ENCODE measurements at places on chromosomes 6 and 20. TPM values are rescaled to one million over a fixed set of nuclear protein-coding genes. Genes with fewer than 3 reads are reported as not detected.

Gene CDKN1A
- total RNA-seq, result 11.6 TPM

DNA sequence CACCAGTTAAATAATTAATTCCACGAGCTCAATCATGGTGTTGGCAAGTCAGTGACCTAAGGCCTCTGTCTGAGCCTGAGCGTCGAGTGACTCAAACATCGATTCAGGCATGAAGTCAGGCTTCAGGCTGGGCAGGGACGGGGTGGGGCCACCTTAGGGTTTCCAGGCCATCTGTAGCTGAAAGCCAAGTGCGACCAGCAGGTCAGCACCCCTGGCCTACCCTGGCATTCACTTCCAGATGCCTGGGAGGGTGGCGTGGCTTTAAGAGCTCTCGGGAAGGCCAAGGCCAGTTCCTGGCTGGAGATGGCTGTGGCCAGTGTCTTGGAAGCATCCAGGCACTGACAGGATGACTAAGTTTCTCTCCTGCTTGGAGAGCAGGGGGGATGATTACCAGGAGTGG lies 113.4 kb downstream of the DACT2 start:
- no peaks in the 10 kb centered on the region for H3K36me3 ChIP-seq
- peaks cover 31% of the 10 kb centered on the region for H3K4me1 ChIP-seq
- H3K27me3 ChIP-seq, result no peaks in the 10 kb centered on the region
- H3K27ac ChIP-seq, result no peak overlapping the region

DNA sequence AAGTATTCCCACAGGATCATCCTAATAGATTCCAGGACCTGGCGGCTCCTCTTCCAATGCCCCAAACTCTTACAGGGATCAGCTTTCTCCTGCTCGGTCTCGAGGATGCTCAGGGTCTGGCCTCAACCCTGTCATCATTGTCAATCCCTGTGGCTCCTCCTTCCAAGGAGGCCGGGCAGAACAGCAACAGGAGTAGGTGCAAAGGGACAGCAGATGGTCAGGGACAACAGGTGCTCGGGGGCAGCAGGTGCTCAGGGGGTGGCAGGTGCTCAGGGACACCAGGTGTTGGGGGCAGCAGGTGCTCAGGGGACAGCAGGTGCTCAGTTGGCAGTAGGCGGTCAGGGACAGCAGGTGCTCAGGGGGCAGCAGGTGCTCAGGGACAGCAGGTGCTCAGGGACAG lies 84.8 kb downstream of the TTLL2 start:
- H3K36me3 ChIP-seq, result no peaks in the 10 kb centered on the region
- DNase-seq, result no peak
- no peak overlapping the region for H3K27ac ChIP-seq
- H3K27me3 ChIP-seq, result no peaks in the 10 kb centered on the region

DNA sequence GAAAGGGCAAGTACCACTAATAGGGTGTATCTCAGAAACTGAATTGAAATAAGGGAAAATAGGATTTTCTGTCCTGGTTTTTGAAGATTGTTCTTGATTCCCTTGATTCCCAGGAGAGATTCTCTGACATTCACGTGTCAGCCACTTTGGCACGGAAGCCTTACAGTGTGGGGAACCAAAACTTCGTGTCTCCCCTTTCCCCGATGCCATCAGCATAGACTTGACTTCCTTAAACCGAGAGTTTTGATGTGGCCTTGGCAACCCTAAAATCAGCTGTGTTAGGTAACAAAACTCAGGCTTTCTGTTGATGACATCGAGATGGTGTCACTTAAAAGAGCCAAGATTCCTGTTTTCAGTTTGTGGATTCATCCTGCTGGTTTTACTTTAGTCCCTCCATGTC lies 7.5 kb downstream of the HMGN4 start:
- no peak for DNase-seq
- peaks cover 3% of the 10 kb centered on the region for H3K36me3 ChIP-seq
- no peak overlapping the region for H3K4me3 ChIP-seq
- H3K27me3 ChIP-seq, result peaks cover under 1% of the 10 kb centered on the region
- H3K27ac ChIP-seq, result no peak overlapping the region
- peaks cover 15% of the 10 kb centered on the region for H3K4me1 ChIP-seq

DNA sequence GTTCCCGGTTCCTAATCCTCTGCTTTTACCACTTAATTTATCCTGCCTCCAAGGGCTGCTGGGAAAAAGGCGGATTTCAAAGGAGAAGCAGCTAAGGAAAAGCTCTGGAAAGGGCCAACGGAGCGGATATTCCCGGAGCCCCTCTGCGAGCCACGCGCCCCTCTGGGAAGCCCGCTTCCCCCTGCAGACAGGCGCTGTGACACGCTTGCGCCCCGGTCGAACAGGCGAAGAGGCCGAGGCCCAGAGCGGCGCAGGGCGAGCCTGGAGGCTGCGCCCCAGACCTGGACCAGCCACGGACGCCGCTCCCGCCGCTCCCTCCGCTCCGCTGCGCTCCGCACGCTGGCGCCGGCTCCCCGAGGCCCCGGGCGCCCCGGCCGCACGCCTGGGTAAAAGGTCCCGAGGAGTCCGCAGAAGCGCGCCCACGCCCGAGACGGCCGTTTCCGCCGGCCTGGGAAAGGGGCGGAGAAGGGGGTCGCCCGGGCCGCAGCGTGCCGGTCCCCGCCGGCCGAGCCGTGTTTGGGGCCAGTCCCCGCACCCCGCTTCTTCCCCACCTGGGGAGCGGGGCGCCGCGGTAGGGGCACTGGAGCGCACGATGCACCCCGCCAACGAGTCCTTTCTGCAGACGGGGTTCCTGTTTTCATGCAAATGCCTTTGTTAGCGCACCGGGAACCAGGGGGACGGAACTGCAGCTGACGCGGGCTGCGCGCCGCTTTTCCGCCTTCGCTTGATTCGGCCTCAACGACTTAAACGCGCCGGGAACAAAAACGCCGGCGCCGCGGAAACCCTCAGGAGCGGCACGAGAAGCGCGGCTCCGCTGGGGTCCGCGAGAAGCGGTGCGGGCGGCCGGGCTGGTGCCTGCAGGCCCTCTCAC lies 91.9 kb upstream of the SIRPA start:
- H3K4me1 ChIP-seq, result peaks cover 19% of the 10 kb centered on the region
- peaks cover 18% of the 10 kb centered on the region for H3K27me3 ChIP-seq

DNA sequence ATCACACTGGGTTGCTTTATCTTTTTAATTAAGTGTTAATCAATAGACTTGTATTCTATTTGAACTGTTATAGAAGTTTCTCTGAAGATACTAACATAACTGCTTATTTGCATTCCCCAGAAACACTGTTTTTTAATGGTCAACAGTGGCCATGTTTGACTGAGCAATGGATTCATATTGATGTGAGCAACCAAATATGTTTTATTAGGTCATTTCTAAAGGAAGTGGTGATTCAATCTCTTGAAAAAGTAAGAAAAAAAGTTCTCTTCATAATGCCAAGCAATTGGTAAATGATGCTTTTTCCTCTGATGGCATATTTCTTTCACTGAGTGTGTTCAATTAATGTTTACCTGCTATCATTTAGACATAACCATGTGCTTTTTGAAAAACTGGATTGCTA lies 593.0 kb upstream of the CITED2 start:
- H3K27ac ChIP-seq, result no peak overlapping the region
- no peak overlapping the region for H3K4me3 ChIP-seq
- no peak for DNase-seq
- H3K4me1 ChIP-seq, result peaks cover 28% of the 10 kb centered on the region
- H3K36me3 ChIP-seq, result no peaks in the 10 kb centered on the region

GRCh38 chr6:150347845-150348244 lies 21.0 kb upstream of the IYD start:
- DNase-seq, result no peak
- H3K4me3 ChIP-seq, result no peak overlapping the region
- no peak overlapping the region for H3K27ac ChIP-seq
- H3K27me3 ChIP-seq, result no peaks in the 10 kb centered on the region
- H3K4me1 ChIP-seq, result no peaks in the 10 kb centered on the region
